ENCODE measurements at places on chromosomes 5 and 9. TPM values are rescaled to one million over a fixed set of nuclear protein-coding genes. Genes with fewer than 3 reads are reported as not detected.

Gene EGFLAM
- total RNA-seq = 1.9 TPM

Gene KLHL3
- 5.5 TPM for total RNA-seq

Gene ARL14EPL
- under 0.01 TPM for total RNA-seq

Gene PCDHGC4
- 0.32 TPM for total RNA-seq

All from epithelial cell of umbilical artery (primary cell).